ENCODE measurements at places on chromosomes 5 and 9.
A peak's percentile ranks its signal among the peaks of the same experiment; 100 is the strongest.

- DNase-seq = no peak
These were observed 79.5 kb downstream of the CDC14B start for GRCh38 chr9:96540106-96540505.

GRCh38 chr5:154858297-154858971 lies at the start of gene CNOT8:
Gene CNOT8 (plus strand): TSS chr5:154858627. CDS start chr5:154863279, 4,652 bp downstream.
- DNase-seq = peak; percentile 95

DNA sequence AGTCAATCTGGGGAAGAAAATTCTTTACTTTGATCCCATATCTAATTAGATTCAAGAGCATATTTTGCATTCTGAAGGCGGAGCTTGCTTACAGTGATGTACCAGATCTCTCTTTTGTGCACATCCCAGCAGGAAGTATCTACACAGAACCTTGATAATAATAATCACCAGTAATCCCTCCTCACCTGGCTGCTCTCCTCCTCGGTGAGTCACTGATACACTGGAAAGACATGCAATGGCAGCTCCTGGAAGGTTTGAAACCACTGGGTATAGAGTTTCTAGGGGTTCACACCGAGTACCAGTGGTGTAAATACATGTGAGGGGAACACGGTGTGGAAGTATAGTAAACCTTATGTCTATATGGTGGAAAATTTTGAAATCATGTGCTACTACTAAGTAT lies 205.5 kb upstream of the TARS1 start:
- DNase-seq = no peak

DNA sequence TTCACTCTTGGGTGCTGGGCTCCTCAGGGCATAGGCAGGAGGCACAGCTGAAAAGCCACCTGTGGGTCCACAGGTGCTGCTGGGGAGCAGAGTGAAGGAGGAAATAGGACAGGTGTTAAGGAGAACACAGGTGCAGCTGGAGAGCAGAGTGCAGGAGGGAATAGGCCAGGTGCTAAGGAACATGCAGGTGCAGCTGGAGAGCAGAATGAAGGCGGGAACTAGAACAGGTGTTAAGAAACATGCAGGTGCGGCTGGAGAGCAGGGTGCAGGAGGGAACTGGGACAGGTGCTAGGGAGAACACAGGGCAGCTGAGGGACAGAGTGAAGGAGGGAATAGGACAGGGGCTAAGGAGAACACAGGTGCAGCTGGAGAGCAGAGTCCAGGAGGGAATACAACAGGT lies 43.8 kb upstream of the PLEKHG4B start:
- no peak for DNase-seq

DNA sequence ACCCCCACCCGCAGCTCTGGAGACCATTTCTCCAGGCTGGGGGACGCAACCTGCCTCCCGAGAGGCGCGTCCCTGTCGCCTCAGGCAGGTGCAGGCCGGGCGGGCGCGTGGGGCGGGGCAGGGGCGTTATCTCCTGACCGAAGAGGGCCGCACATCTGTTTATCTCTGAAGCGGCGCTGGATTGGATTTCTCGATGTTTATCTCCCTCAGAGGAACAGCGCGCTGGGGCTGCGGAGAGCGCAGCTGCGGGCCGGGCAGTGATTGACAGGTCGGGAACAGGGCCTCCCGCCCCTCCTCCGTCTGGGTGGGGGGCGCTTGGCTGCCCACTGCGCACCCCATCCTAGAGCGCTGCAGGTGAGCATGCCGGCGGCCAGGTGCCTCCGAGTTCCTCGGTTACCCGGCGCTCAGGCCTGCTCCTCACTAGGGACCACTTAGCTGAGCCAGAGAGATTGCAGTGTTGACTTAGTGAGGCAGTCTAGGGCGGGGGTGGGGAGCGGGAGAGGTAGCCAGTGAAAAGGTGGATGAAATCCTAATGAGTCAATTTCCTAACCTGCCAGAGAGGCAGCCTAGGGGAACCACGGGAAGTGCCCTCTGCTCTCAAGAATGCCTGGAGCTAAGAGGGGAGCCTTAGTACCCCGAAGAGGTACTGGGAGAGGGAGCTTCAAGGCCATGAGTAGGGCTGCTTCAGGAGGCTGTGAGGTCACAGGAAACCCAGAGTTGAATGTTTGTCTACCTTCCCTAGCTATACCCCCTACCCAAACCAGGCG lies 39.6 kb upstream of the TIFAB start:
- no peak for DNase-seq

DNA sequence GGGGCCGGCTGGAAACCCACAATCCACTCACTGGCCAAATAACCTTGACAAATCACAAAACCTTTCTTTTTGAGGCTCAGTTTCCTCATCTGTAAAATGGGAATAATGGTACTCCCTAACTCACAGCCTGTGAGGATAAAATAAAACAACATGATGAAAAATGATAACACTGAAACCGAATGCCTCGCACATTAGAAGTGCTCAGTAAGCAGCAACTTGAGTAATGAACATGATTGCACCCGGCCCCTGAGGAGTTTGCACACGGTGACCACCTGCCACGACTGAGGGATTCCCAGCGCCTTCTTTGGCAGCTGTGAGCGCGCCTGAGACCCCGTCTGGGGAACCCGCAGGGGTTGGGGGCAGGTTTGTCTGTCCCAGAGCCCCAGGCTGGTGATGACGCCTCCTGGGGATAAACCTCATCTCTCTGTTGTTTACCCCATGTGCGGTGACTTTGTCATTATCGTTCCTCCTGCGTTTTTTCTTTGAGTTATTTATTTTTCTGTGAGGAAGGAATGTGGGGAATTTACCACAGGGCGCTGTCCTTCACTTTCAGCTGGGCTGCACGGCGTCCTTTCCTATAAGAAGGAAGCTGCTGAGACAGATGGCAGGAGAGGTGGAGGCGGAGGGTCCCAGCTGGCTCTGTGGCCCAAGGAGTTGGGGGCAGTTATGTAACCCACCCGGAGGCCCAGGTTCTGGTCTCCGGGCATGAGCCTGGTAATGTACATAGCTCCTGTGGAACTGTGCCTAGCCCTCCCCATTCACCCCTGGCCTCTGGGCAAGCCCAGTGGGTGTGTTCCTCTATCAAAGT lies 3.0 kb upstream of the SYNPO start:
- no peak for DNase-seq

DNA sequence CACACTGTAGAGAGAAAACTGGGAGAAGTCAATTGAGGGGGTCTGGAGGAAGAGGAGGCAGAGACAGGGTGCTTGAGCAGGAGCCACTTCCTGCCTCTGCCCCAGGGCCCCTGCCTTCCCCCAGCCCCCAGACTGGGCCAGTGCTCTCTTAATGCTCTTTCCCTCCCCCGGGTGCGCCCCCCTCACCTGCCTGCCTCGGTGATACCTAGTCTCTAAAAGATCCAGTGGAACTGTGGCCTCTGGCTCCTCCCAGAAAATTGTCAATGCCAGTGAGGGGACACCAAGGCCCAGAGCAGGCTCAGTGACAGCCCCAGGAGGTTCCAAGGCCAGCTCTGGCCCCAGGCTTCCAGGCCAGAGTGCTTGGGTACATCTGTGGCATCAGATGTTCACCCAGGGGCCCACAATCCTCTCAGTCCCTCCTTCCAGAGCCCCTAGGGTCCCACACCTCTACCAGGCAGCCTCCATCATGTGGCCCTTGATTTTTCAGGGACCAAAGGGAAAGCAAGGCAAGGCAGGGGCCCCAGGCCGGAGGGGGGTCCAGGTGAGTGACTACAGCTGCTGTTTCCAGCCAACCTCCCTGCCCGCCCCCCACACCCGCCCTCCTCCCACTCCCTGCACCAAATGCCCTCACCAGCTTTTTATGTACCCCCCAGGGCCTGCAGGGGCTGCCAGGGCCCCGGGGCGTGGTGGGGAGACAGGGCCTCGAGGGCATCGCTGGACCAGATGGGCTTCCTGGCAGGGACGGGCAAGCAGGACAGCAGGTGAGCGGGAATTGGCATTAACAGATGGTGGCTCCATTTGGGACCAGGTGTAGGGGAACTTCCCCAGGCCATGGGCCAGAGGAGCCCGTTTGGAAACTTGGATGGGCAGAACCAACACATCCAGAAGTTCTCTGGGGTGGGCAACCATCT lies 33.1 kb upstream of the ORM1 start:
- DNase-seq = no peak

DNA sequence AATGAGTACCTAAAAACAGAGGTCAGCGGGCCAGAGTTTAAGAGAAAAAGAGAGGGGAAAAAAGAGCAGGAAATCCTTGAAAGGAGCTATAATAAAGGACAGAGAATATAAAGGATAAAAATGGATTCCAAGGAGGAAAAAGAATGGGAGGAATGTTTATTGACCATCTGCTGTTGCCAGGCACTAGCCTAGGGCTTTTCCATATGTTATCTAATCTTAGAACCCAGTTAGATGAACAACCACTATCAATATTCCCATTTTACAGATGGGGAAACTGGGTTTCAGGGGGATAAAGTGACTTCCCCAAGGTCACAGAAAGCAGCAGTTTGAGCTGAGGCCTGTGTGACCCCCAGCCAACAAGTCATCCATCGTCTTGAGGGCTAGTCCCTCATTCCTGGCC lies 232.5 kb downstream of the NR3C1 start:
- no peak for DNase-seq

- no peak for DNase-seq
These were observed 17.7 kb downstream of the POU5F2 start for GRCh38 chr5:93723681-93724080.

- DNase-seq = no peak
These were observed 275.1 kb upstream of the MPDZ start for GRCh38 chr9:13554626-13555025.

- no peak for DNase-seq
These were observed 121.8 kb downstream of the DOCK2 start for GRCh38 chr5:169758886-169759285.

DNA sequence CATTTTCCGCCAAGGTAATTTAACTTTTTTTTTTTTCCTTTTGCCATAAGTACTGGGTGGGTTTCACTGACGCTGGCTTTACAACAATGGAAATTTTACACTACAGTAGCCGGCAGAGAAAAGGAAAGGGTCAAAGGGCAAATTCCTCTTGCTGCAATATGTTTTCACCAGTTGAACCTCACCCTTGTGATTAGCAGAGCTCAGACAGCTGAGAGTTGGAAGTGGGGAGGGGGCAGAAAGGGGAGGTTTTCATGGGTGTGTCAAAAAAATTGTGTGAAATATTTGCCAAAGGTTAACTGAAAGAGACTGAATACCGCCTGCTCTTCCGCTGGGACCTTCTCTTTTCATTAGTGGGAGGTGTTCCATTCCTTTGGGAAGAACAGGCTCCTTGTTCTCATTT lies 296.9 kb downstream of the ADAMTS6 start:
- DNase-seq = no peak

- DNase-seq = no peak
These were observed 262.9 kb downstream of the PIK3R1 start for GRCh38 chr5:68478301-68479095.

- DNase-seq = no peak
These were observed 15.1 kb upstream of the NRARP start for GRCh38 chr9:137317021-137317717.

- DNase-seq = no peak
These were observed 16.2 kb upstream of the ITGA1 start for GRCh38 chr5:52771343-52772039.

DNA sequence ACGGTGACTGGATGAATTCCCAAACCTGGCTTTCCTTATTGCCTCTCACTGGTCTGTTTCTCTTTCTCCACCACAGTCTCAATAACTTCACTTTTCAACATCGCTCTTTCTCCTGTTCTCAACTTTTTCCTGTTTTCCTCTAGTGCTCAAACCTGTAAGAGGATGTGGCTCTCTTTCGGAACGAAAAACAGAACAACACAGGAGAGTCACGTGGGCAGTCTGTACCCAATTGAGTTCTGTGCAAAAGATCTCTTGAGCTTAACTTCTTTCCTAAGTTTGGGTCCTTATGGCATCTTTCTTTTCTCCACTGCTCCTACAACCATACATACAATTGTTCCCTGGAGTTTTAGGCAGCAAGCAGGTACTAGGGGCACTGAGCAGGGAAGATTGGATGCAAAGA lies 8.9 kb downstream of the HAVCR1 start:
- DNase-seq = no peak

DNA sequence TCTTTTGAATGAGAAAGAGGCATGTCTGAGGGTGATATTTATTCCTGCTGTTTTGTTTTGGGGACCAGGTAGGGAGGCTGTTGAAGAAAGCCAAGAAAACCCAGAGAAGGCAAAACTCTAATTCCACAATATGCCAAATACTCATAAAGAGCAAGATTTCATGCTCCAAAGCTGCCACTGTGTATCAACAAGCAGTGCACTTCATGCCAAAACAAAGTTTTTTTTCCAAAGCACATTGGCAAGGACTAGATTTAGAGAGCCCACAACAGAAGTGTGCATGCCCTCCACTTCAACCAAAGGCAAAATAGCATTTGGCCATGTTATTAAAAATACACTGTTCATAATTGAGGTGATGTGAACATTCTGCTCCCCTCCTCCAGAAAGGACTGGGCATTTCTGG lies 229.9 kb downstream of the EBF1 start:
- no peak for DNase-seq

GRCh38 chr9:131660466-131661405 lies 79.1 kb downstream of the RAPGEF1 start:
- DNase-seq = no peak

GRCh38 chr5:110865400-110866094 lies 126.7 kb downstream of the SLC25A46 start:
- no peak for DNase-seq

DNA sequence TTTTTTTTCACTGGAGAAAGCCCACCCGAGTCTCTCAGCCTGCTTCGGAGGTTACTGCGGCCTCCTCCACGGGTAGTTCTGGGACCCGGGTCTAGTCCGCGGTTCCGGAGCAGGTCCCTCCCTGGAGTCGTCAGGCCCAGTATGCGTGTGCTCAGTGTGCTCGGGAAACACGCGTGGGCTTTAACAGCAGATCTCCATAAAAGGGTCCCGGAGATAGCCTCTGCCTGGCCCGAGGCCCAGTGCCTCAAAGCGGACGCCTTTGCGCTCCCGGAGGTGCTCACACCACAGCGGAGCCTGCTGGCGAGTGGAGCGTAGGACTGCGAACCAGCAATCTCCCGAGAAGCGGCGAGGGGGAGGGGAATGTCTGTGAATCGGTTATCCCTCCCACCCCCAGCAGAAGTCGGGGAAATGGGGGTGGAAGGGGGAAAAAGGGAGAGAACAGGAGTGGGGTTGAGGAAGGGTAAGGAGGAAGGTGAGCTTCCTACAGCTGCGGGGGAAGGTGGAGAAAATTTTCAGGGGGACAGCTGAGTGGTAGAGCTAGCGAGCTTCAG lies 28.7 kb downstream of the CDKN2A start:
- DNase-seq = no peak

GRCh38 chr5:1057485-1058082 lies 49.0 kb downstream of the NKD2 start:
- DNase-seq = no peak

- DNase-seq = no peak
These were observed 9.9 kb upstream of the PRR16 start for GRCh38 chr5:120454094-120454798.

DNA sequence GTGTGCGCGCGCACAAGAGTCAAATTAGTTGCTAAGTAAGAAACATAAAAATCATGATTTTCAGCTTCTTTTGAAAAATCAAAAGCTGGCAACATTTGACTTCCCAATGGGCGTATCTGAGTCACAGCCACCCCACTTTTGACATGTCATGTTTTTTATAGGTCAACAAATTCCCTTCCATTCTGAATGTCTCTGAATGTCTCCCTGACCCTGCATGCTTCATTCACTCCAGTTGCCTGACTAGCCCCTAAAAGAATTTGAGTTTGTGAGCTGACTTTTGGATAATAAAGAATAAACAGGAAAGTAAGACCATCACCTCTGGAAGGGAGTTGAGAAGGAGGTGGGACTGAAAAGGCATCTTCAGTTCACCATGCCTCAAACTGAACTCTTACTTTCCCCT lies 20.2 kb upstream of the GLIS3 start:
- no peak for DNase-seq
